ENCODE measurements at places on chromosomes 12 and 14. TPM values are rescaled to one million over a fixed set of nuclear protein-coding genes. Genes with fewer than 3 reads are reported as not detected.

The UNC79 gene
- total RNA-seq: 0.44 TPM

The VWF gene
- 0.06 TPM for total RNA-seq

The ANKRD52 gene
- total RNA-seq: 6.2 TPM

The TAS2R10 gene
- total RNA-seq: 0.37 TPM

The PRH2 gene
- total RNA-seq: not detected

DNA sequence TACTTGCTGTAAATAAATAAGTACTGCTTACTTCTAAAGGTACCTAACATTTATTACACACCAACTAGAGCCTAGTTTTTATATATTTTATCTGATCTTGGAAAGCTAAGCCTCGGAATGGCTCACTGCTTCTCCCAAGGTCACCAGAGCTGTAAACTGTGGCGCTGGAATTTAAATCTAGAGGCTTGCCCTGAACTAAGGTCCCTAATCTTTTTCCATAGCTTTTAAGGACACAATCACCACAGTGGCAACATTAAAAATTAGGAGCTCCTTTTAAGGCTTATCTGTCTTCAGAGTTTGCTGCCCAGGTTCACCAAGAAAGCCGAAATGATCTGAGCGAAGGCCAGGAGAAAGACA is 670 bp downstream of the CCNB1IP1 start:
- DNase-seq: no peak

DNA sequence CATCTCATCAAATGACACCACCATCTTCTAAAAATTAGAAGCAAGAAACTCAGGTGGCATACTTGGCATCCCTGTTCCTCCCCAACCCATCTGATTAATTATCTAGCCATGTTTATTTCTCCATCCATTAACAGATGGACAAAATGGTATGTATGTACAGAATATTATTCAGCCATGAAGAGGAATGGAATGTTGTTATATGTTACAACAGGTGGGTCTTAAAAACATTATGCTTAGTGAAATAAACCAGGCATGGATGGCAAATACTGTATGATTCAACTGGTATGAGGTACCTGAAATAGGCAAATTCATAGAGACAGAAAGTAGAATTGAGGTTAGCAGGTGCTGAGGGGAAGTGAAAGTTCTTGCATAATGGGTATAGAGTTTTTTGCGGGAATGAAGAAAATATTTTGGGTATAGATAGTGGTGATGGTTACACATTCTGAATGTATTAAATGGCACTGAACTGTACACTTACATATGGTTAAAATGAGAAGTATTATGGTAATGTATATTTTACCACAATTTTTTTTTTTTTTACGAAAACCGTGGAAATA is 17.5 kb downstream of the YY1 start:
- no peak for DNase-seq

GRCh38 chr14:77302926-77303325 is 17.8 kb downstream of the POMT2 start:
- DNase-seq: no peak

DNA sequence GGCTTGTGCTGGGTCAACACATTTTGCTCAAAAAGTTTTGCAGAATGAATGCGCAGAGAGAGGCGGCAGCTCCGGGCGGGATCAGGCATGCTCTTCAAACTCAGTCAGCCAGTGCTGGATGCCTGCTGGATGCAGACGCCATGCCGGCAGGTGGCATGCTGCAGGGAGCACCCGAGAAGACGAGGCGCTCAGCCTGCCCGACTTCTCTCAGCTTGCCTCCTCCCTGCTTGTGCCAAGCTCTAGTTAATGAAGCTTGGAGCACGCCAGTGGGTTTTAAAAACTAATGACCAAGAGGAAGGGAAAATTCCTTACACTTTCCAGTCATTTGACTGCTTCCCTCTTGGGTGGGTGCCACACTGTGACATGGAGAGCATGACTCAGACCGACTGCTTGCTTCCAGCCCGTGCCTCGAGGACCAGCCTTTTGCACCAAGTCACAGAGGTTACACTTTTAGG is 39.8 kb downstream of the SLC24A4 start:
- peak; percentile 68 for DNase-seq
